ENCODE measurements at places on chromosomes 6 and 20.

DNA sequence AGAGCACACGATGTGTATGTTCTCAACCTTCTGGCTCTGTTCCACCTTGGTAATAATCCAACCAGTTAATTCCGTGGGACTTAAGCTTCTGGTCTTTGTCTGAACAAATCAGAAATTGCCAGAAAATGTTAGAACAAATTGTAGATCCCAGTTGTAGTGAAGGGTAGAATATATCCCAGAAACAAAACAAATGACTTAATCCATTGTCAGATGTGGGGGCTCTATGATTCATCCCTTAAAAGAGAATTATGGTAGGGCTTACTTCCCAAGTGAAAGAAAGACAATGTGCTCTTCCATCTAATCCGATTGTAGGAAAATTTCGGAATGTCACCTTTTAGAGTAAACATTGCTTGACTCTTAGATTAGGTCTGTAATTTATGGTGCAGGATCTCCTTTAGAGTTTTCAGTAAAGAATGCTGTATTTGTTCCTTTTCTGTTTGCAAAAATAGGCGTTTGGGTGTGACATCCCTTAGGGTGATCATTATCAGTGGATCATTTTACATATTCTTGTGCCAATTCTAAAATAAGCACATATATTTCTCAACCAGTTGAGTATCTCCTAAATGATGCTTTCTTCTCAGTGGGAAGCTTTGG, 234.5 kb upstream of the ZNF217 start:
- no peak for DNase-seq

DNA sequence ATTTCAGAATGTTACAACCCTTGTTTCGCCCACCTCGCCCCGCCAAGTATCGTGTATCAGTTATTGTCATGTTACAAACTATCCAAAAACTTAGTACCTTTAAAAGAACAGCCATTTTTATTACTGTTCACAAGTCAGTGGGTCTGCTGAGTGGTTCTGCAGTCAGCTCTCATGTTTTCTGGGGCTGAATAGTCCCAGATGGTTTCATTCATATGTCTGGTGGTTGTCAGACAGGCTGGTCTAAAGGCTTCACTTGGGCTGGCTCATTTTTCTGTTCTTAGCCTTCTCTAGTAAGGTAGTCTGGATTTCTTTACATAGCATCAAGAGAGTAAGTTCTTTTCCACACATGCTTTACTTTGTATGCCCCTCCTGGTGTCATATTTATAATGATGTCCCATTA, 8.6 kb downstream of the ZNF292 start:
- no peak for DNase-seq

DNA sequence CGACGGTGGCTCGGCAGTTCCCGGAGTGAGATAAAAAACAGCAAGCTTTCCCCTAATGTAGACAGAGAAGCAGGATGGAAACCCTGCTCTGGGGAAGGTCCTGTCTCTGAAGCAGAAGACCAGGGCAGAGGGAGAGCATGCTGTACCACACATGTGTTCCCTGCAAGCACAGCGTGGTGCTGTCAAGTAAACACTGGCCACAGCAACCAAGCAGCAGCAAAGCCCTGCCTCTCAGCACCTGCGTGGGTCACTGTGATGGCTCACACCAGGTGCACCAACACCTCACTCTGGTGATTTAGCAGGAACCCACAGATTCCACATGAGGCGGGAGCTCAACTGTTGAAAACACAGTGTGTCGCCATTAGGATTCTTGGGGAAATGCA, 65.2 kb upstream of the TXNDC5 start:
- no peak for DNase-seq

- no peak for DNase-seq
Observed at GRCh38 chr6:3419624-3420272, 37.1 kb downstream of the SLC22A23 start.

DNA sequence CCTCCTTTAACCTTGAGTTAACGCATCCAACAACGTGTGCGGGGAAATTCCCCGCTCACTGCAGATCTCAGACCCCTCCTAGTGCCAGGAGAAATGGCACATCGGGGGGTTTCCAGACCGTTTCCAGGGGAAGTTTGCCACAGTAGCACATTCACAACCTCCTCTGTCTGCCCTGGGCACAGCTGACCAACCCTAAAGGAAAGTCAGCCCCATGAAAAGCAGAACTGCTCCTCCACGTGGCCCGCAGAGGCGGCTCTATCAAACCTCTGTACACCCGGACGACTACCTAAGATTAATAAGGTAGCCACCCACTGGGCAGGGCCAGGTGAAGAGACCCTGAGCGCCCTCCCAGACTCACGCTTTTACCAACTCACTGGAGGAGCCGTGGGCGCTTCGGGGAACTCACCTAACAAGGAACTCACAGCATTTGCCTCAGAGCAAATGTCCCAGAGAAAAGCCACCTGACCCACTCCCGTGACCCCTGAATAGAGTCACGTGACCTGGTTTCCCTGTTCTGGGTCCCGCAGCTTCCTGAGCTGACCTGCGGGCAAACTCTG, 93.1 kb downstream of the PRND start:
- DNase-seq, result no peak

- DNase-seq, result no peak
Observed at GRCh38 chr20:42611889-42612837, 577.5 kb downstream of the PTPRT start.

Measured in neural progenitor cell (in vitro differentiated cells).